AG08395 (cell line): ENCODE measurements at places on chromosomes 12 and 14.
A peak's percentile ranks its signal among the peaks of the same experiment; 100 is the strongest.

DNA sequence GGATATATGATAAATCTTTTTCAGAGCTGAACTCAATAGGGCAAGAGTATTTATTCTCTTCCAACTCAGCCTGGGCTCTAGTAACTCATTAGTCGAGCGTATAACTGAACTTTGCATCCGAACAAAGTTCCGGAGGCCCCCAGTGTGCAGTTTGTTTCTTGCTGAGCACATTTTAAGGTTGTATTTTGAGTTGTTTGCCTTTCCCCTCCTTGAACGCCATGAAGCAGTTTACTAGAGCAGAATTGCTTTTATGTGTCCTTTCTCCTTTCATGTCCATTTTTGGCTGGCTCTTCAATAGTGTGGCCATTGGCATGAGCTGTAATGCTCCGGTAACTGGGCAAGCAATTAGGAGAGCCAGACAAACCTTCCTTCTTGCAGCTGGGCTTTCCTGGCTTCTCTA, 105.3 kb downstream of the WIF1 start:
- DNase-seq: no peak

GRCh38 chr12:124474709-124475108, 92.7 kb downstream of the NCOR2 start:
- no peak for DNase-seq

DNA sequence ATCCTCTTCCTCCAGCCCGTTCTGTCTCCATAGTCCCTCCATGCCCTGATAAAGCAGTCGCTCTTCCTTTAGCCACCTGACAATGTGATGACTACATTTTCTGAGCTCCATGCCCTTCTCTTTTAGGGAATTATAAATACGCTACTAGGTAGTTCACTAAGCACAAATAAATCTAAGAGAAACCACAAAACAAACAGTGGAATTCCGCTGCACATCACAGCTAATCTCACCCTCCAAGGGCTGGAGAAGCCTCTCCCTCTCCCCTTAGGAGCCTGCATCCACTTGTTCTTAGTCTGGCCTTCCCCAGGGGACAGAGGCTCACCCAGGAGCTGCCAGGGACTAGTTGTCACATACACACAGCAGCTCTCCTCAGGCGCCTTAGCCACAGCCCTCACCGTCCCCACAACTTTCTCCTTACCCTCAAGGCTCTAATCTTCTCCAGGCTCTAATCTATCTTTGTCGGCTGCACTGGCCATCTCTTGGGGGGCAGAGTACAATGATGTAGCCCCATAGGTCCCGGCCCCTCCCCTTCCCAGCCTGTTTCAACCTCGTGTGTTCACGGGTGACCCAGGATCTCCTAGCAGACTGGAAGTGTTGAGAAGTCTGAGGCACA, 55.9 kb upstream of the GPR68 start:
- no peak for DNase-seq

- DNase-seq: no peak
These were observed 537.0 kb downstream of the SLC6A15 start for GRCh38 chr12:84375449-84376170.

DNA sequence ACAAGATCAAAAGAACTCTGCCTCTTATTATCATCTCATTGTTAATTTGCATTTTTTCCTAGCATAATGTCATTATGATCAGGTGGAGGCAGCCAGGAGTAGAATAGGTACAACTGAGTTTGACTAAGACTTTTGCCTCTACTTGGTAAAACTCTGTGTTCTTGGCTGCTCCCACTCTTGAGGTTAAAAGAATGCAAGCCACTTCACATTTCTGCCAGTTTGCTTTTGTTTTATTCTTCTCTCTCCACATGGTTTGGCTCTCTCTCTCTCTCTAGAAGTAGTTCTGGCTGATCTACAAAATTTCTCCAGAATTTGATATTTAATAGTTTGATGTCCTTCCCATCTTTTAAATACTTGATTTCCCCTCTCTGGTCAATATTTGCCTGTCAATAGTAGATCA, 170.7 kb upstream of the E2F7 start:
- peak; percentile 27 for DNase-seq

DNA sequence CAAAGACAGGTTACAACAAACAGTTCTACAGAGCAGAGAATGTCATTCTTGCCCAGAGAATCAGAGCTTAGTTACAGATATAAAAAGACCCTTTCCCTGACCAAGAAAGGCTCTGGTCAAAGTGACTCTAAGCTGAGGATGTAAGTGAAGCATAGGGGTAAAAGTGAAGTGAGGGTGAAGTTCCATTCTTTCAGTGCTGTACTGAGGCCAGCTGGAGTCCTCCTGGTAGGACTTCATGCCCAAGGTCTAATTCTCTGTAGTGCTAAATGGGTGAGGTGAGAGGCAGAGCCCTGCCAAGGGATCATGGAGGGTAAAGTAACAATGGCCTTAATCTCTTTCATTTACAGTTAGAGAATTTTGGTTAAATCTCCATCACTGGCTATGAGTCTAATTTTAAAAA, 38.5 kb downstream of the DUSP16 start:
- DNase-seq: no peak

- no peak for DNase-seq
These were observed 304.3 kb upstream of the PRICKLE1 start for GRCh38 chr12:42893803-42894202.

GRCh38 chr14:79453276-79453675, 758.0 kb downstream of the DIO2 start:
- DNase-seq: no peak

DNA sequence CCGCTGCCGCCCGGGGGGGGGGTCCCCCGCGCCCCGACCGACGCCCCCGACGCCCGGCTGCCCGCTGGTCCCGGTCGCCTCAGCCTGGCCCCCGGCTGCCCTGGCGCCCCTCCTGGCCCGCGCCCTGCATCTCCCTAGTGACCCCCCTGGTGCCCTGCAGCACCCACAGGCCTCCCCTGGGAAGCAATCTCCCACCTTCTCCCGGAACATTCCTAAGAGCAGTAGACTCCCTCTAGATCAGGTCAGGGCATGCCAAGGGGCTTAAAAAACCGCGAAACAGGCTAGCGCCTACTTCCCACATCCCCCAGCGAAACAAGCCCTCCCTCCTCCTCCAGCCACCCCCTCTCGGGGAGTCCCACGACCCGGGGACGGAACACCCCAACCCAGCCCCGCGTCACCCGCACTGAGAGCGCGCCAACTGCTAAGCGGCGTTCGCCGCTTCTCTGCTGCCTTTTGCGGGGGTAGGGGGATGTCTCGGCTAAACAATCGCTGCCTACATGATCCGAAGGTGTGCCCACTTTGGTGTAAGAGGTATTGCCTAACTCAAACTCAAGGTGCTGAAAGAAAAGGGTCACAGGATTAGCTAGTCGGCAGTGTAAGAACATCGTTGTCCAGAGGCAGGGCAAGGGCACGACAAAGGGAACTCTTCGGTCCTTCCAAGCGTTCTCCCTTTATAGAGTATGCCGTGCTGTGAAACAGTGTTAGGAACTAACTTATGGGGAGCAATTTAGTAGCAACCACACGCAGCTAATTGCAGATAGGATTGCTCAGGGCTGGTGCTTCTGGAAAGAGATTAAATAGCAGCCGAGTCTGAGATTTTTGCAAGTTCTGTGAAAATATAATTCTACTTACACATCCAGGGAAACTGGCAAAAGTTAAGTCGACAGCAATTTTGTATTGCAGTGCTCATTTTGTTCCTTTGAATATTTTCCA, 619 bp upstream of the NTN4 start:
- DNase-seq: peak; percentile 18

DNA sequence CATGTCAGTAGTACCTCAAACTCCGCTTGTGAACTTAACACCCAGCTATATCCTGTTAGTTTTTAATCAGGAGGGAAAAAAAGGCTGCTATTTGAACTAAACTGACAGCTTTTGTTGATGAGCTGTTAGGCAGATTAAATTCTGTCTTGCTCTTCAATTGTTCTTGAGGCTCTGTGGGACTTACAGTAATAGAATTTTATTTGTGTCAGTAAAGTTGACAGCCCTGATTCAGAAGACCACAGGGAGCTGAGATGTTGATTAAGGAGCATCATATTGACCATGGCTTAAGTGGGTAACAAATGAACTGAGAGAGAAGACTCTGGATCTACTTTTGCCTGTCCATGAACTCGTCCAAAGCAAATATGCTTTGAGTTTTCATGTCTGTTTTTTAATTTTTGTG, 622.9 kb downstream of the DIO2 start:
- no peak for DNase-seq

DNA sequence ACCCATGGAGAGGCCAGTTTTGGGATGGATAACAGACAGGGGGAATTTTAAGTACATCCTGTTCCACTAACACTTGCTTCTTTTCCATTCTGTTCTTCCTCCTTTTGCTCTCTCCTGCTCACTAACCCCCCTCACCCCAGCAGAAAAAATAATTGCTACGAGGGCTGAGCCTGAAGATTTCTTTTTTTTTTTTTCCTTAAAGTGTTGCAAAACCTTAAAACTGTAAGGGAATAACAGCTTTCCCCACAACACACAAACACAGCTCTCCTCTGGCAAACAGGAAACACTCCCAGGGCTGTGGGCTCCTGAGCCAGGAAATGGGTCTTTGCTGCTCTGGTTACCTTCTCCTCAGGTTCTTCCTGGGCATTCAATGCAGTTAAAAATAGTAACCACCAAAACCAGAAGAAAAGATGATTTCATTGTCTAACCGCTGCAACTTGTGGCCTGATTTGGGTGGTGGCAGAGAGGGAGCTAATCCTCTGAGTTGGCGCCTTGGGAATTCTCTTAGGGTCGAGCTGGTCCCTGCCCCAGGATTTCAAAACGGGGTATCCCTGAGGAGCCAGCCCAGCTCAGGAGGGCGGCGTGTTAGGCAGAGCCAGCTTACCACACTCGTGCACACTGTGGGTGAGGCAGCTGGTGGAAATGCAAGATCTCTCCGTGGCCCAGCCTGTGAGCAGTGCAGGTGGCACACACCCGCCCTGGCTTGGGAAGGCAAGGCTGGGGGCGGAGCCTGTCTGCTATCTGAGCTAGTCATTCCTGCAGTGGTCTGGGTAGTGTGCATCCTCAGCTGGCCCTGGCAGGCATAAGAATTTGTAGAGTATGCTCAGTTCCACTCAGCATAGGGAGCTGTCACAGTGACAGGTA, 17.1 kb upstream of the EMP1 start:
- DNase-seq: peak; percentile 56

- no peak for DNase-seq
These were observed 94.8 kb downstream of the ETNK1 start for GRCh38 chr12:22719745-22720144.

- no peak for DNase-seq
These were observed 13.1 kb upstream of the CARMIL3 start for GRCh38 chr14:24038686-24039085.

GRCh38 chr14:51211149-51211548, 28.9 kb upstream of the TMX1 start:
- DNase-seq: no peak

DNA sequence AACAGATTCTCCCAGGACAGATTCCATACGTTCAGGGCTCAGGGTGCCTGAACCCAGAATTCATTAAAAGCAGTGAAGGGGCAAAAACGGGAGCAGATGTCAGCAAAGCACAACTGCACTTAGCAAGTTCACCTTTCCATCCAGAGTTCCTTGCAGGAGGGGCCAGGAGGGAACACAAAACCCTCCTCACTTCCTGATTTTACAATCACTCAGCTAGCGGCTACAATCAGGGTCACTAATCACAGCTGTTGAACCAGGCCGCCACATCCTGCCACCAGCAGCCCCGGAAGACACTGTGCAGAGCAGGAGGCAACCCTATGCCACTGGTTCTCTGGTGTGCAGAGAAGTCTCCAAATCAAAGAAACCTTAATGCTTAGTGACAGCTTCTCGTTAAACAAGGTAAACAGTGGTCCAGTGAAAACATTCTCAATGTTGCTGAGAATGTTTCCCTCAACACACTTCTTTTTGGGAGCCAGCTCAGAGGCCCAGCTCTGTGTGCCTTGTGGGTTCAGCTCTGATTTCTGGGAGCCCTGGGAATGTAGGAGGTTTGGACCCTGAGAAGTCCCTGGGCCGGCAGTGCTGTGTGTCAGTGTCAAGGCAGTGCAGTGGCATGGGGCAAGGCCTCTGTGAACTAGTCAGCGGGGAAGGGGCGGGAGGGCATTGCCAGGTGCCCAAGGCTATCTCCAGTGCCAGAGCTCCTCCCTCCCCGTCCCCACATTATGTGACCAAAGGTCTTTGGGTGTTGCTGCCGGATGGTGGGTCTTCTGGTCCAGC, 54.5 kb downstream of the VCPKMT start:
- no peak for DNase-seq

GRCh38 chr14:74974364-74975058, 19.1 kb upstream of the PGF start:
- no peak for DNase-seq

DNA sequence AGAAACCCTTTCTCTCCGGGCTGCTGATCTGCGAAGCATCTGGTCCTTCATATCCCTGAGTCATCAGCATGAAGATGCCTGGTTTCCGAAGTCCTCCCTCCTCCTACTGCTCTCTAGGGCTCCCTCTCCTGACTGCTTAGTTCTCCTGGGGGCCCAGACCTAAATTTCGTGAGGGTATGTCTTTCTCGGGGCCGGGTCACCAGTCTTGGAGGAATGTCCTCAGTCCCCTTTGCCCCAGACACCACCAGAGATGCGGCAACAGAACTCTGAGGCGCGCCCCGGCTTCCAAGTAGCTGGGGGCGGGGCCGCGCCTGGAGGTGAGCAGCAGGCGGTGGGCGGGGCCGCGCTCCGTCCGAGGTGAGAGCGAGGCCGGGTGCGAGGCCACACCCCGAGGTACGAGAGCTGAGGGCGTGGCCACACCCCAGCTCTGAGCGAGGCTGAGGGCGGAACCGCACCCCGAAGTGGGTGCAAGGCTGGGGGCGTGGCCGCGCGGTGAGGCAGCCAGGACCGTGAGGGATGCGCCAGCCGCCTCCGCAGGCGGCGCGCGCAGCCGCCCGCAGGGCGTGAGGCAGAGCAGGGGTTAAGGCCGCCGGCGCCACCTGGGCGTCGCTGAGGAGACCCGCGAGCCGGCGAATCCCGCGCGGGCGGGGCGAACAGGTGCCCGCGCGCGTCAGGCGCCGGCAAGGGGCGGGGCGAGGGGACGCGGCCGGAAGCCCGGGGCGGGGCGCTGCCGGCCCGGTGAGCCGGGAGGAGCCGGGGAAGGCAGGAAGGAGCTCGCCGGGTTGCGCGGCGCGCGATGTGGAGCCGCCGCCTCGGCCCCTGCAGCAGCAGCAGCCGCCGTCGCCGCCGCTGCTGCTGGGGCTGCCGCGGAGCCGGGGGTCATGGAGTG, at the start of gene BICDL1:
BICDL1 (plus strand) TSS at position 765 of the 889 bp plus-strand sequence. CDS start 633 bp downstream, outside the sequence.
- DNase-seq: peak; percentile 54

DNA sequence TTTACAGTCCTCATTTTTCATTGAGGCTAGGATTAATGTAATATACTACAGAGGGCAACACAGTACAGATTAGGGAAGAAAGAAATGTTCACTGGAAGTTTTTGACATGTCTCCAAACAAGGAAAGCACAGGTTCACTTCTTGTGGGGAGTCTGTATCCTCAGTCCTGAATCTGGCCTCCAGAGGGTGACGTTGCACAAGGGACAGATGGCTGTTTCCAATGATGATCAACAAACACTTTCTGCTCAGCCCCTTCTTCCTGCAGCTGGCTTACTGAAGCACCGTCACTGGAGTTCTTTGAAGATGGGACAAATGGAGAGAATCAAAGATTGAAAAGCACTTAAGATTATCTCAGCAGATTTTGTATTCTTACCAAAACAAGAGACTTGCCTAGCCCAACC, 123.3 kb upstream of the OR4E1 start:
- no peak for DNase-seq

GRCh38 chr12:106132175-106133135, 6.3 kb downstream of the NUAK1 start:
- DNase-seq: no peak
